ENCODE measurements at places on chromosomes 6 and 20. TPM values are rescaled to one million over a fixed set of nuclear protein-coding genes. Genes with fewer than 3 reads are reported as not detected.

DNA sequence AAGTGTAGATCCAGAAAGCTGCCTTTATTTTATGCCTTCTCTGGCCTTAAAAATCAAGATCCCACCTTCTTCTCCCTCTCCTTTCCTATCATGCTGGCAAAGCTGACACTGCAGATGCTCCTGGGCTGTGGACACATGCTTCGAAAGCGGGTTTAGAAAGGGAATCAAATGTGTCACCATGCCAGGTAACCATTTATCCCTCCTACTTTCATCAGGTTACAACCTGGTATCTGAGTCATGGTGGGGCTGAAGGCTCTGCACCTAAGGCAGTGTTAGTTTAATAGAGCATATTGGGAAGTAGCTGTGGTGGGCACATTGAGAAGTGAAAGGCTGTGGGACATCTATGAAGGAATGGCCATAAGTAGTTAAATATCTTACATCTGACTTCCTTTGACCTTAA, 69.8 kb downstream of the GJA1 start:
- DNase-seq: no peak

DNA sequence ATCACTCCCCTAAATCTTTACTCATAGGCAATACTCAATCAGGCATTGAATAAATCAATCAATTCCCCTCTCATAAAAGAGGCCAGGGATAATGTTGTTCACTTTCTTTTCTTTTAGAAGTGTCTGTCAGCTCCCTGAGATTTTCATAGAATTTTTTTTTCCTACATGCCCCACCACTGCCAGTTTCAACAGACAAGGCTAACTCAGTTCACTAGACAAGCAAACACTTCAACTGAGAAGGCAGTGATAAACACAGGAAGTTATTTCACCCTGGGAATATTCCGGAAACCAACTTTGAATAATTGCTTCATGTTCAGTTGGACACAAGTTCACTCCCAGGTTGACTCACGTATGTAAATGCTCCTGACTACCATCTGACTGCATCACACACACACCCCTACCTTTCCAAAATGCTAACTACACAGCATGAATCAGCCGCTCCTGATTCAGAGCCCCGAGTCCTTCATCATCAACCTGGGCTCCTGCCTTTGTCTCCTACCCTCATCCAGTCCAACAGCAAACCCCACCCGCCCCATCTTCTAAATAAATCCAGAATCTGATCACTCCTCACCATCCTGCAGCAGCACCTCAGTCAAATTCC, 143.9 kb downstream of the BCAS1 start:
- DNase-seq: no peak

LAMA2 gene
- 20.8 TPM for total RNA-seq

ADAM33 gene
- total RNA-seq: 4.3 TPM

DNA sequence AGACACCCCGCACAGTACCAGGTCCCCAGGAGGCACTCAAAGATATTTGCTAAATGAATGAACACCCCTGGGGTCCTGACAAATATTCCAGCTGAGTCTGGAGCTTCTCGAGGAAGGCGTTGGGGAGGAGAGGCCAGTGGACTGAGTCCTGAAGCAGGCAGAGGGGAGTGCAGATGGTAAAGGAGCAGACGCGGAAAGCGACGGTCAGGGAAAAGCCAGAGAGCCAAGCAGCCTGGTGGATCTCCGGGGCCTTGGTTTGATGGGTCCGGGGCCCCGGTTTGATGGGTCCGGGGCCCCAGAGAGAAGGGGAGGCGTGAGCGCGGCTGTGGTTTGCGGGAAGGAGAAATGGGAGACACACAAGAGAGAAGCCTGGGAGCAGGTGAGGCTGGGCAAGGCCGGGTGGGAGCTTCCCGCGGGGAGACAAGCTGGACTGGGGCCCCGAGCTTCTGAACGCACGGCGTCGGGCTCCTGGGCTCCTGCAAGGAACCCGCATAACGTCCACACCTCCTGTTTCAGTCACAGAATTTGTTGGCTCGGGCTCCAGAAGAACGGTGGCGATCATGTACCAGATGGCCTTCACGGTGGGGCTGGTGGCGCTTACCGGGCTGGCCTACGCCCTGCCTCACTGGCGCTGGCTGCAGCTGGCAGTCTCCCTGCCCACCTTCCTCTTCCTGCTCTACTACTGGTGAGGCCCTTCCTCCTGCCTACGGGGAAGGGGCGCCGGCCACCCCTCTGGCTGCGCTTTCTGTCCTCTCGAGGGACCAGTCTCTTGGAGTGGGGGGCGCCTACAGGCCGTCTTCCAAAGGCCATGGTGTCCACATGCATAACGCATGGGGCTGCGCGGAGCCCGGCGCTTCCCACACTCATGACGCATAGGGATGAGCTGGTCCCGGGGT, 12.1 kb downstream of the SLC22A1 start:
- no peak for DNase-seq

DNA sequence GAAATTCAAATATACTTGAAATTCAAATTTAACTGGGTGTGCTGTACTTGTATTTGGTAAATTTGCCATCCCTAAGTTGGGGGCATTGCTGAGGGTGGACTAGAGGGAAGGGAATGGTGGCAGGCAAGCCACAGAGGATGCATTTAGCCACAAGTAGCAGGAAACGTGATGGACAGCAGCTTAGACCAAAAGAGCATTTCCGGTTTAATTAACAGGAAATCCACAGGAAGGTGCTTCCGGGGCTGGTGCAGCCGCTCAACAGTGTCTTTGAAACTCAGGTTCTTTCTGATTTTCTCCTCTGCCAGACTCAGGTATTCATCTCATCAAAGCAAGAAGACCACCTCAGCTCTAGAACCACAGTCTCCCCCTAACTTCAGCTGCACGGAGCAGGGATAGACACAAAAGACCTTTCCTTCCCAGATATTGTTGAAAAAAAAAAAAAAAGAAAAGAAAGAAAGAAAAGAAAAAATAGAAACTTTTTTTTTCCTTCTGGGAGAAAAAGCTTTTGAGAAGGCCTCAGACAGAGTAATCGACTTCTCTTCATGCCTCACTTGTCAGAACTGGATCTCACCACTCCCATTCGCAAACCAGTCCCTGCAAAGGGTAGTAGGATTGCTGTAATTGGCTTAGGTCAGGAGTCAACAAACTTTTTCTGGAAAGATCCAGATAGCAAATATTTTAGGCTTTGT, 8.0 kb upstream of the BCAS1 start:
- no peak for DNase-seq

DNA sequence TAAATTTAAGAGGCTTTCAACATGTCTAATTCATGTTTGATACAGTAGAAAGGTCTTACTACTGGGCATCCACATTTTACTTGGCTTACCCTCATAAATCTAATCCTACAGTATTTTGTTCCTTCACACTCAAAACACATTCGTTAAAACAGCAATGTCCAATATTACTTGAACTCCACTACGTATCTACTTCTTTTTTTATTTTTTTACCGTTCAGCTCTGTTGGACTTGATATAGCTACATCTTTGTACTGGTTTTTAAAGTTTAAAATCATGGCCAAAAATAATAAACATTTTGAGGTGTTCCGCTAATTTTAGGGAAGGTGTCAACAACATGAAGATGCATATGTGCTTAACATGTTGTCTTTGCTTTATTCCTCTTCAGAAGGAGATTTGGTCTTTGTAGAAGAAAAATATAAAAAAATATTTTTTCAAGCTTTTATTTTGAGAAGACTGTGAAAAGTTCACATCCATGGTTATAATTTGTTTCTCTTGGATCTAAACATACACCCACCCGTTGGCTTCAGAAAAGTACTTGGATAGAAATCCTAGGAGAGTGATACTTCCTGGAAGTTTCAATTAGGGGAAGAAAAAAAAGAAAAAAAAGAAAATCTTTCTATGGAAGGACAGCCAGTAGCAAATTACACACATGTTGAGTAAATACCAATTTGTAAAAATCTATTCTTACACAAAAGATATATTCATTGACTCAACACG, 71.5 kb downstream of the EPB41L2 start:
- DNase-seq: no peak

GRCh38 chr20:15564981-15565380, 1008.3 kb downstream of the KIF16B start:
- DNase-seq: no peak

DNA sequence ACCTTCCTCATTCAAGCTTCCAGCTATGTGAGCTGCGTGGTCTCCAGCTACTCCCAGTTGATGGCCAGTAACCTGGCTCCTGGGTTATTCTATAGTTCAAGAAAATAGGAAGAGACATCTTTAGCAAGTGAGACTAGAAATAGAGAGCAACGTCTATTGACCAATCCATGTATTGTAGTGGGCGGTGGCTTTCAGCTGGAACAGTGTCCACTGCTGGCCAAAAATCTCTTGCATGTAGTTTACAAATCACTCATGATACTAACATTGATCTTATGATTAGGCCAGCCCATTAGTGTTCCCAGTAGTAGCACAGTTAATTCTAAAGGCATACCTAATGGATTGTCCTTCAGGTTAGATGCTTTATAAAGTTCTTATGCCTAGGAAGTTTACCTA, 58.9 kb upstream of the SCP2D1 start:
- no peak for DNase-seq

Data from kidney (tissue), 22 donors.